ENCODE measurements at places on chromosomes 13 and 19.

- no peak for DNase-seq
These were observed 19.7 kb downstream of the PNPLA6 start for GRCh38 chr19:7554990-7555864.

GRCh38 chr13:85316506-85317025 is 482.7 kb downstream of the SLITRK6 start:
- no peak for DNase-seq

GRCh38 chr19:47003611-47004465 is 15.8 kb upstream of the NPAS1 start:
- DNase-seq, result no peak

- no peak for DNase-seq
These were observed 8.3 kb downstream of the ATP8A2 start for GRCh38 chr13:25380082-25380481.

DNA sequence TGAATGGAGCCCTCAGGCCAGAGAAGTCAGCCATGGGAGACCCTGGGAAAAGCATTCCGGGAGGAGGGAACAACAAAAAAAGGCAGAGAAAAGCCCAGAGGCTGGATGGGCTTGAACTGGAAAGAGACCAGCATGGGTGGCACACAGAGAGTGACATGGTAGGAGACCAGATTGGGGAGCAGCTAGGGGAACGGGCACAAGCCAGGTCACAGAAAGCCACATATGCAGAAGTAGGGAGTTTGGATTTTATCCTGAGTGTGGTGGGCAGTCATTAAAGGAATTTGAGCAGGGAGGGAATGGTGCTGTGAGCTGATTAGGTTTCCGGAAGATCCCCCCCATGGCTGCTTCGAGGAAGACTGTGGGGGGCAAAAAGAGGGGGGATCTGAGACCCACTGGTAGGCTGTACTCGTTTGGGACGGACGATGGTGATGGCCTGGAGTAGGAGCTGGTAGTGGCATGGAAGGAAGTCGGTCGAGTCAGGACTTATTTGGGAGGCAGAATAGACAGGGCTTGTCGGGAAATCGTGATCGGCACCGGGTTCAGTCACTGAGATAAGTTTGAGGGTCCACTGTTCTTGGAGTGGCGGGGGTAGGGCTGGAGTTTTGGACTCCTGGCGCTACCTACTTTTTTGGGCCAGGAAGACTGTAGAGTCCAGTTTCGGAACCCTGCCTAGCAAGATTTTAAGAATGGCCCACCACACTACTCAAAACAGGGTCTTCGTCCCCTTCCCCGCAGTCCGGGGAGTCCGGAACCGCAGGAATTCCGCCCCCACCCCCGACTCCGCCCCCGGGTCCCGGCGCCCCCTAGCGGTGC is 949 bp downstream of the SERTAD1 start:
- DNase-seq, result peak; percentile 10

GRCh38 chr19:12092065-12092867 is 27.7 kb downstream of the ZNF844 start:
- DNase-seq, result peak; percentile 94

DNA sequence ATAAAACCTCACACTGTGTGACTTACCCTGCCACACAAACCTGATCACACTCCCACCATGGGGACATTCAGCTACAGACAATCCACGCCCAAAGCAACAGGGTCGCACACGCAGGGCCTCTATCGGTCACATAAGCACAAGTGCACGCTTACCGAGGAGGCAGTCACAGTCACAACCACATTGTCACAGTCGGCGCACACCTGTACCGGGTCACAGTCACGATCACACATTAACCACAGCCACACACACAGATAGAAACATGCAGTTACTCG is 579 bp downstream of the ZNF566 start:
- DNase-seq, result peak; percentile 28

DNA sequence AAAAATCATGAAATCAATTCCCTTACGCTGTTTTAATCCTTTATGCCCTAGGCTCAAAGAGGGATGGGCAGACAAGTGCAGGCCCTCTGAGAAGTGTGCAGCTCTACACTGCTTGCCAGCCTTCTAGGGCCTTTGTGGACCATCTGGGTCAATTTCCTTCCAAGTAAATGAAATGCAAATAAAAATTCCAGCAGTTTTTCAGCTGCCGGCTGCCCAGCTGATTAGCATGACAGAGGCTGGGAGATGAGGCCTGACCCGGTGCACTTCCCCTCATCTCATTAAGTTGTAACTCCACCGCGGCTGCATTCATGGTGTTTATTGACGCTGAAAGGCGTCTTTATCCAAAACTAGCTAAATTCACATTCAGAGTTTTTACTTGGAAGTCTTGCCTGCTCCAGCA is 47.5 kb upstream of the GSX1 start:
- DNase-seq, result no peak

DNA sequence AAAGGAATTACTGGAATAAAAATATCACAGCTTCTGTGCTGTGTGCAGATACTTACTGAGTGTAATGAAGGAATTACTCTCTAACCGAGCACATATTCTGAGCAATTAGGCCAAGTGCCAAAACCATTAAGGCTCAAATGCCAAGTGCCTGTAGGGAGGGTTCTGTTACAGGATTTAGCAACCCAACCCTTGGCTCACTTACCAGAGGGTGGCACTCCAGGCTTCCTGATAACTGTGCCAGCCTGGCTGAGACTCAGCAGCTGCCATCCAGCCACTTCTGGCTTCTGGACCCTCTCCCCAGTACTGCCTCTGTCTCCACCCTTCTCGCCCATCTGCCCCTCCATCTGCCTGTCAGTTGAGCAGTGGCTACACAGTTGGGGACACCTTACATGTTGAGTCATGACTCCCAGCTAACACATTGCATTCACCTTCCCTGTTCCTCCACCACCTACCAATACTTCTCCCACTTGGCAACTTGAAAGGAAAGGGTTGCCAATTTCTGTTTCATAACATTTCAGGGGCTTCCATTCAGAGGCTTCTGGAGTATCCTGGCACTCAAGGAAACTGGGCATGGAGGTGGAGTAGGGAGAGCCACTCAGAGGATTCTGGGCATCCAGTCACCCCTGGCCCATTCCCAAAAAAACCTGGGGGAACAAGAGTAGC is 110.5 kb downstream of the COG6 start:
- DNase-seq, result no peak

DNA sequence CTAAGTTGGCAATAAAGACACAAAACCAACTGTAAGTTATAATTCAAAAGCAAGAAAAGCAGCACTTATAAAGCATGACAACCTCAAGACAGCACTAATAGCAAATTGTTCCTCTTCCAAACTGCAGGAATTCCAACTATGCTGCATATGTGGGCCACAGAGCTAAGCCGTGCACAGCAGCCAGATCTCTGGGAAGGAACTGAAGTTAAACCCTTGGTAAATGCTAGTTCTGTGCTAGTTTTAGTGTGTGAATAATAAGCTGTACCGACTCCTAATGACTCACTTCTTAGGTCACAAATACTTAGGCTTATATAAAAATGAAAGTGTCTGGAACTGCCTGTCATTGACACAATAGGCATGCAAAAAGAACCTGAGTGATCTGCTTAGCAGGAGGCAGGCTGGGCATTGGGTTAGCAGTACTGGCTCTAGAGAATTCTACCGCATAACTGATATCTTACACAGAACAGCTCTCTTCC is 21.2 kb upstream of the GTF3A start:
- DNase-seq, result no peak

GRCh38 chr13:76992548-76993001 is 694 bp downstream of the CLN5 start:
- DNase-seq, result peak; percentile 37

DNA sequence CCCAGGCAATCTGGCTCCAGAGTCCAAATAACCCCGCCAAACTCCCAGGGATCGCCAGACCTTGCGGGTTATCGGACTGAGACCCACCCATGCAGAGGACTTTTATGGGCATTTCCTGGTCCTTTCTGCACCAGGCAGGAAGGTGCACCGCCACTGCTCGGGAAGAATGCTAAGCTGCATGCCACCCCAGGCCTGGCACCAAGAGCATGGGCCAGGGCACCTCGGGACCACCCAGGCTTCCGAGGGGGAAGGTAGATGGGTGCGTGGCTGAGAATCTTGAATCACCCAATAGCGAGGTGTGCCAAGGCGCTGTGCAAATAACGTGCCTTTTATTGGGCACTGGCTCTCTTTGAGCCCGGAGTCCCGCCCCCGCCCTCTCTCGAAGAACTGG is 422 bp upstream of the ZNF575 start:
- peak; percentile 73 for DNase-seq

- no peak for DNase-seq
These were observed 391.3 kb downstream of the TDRD3 start for GRCh38 chr13:60788156-60788829.

GRCh38 chr13:41588899-41589298 is 131.5 kb downstream of the RGCC start:
- DNase-seq, result peak; percentile 11

DNA sequence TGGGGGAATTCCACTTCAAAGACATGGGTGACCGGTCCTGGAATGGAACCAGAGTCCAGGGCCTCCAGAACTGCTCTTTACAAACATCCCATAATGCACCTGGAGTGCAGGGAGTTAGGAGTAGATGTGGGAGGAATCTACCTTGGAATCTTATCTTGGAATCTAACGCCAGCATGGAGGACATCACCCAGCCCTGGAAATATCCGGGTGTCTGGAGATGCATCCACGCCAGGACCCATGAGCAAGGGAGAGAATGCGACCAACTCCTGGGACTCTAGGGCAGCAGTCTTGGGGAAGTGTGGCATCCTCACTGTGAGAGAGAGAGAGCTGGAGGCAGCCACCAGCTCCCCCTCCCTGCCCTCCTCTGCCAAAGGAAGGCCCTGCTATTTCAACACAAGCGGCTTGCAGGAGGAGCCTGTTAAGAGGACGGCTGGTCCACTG is 211.8 kb downstream of the UQCRFS1 start:
- DNase-seq, result no peak

DNA sequence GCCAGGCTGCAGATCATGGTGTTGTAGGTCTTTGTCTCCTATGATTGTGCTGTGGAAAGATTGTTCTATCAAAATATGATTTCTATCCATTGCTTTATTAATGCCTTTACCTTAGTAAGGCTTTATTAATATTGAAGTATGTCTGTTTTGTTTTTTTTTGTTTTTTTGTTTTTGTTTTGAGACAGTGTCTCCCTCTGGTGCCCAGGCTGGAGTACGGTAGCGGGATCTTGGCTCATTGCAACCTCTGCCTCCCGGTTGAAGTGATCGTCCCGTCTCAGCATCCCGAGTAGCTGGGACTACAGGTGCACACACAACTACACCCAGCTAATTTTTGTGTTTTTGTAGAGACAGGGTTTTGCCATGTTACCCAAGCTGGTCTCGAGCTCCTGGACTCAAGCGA is 7.7 kb downstream of the IRGC start:
- no peak for DNase-seq

- DNase-seq, result no peak
These were observed 10.3 kb upstream of the GARIN5A start for GRCh38 chr19:50486823-50487515.

DNA sequence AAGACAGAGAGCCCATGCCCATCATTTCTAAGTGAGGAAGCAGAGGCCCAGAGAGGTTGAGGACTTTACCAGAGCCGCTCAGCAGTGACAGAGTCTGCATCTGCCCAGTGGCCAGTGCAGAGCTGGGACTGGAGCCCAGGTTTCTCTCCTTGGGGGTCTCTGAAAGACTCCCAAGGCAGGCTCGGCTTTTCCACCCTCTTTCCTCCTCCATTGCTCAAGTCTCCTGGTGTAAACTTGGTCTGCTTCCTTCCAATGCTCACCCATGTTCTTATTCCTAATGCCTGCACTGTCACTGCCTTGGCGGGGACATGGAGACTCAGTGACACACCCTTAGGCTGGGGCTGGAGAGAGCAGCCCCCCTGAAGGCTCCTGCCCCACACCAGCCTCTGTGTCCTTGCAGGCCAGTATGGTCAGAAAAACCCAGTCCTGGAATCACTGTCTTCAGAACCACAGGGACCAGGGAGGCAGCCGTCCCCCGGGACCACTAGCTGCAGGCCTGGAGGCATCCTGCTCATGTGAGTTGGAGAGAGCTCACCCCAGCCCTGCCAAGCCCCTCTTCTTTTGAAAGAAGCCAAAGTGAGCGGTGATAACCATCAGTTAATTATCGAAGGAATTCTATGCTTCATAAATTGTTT is 211.0 kb upstream of the ZNF536 start:
- DNase-seq, result no peak

GRCh38 chr19:30778061-30778460 is 405.9 kb downstream of the ZNF536 start:
- DNase-seq, result no peak

- no peak for DNase-seq
These were observed 7.4 kb downstream of the ZNF671 start for GRCh38 chr19:57719901-57720519.

- peak; percentile 61 for DNase-seq
These were observed 25.8 kb downstream of the LACC1 start for GRCh38 chr13:43905435-43906031.

GRCh38 chr13:106151056-106151699 is 384.3 kb downstream of the EFNB2 start:
- no peak for DNase-seq

DNA sequence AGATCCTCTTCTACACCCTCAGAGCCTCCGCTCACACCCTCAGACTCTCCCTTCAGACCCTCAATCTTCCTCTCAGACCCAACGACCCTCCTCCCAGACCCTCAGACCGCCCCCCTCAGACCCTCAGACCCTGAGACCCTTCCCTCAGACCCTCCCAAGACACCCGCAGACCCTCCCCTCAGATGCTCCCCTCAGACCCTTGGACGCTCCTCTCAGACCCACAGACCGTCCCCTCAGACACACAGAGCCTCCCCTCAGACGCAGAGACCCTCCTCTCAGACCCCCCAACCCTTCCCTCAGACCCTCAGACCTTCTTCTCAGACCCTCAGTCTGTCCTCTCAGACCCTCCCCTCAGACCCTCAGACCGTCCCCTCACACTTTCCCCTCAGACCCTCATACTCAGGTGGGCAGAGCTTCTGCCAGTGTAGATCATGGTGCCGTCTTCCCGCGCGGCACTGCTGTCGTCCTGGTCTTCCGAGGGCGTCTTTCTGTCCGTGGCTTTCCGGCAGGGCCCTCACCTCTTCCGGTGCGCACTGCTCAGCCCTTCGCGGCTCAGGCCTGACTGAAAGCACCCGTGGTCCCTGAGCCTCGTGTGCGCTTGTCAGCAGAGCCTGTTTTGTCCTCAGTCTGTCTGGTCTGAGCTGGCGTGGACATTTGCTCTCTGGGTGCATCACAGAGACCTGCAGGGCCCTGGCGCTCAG is 18.9 kb upstream of the TFDP1 start:
- no peak for DNase-seq

- peak; percentile 82 for DNase-seq
These were observed 2.8 kb upstream of the TNNI3 start for GRCh38 chr19:55160128-55160985.

- no peak for DNase-seq
These were observed 130.0 kb downstream of the SIPA1L3 start for GRCh38 chr19:38036707-38037611.

GRCh38 chr13:63972328-63972727 is 2556.7 kb upstream of the PCDH20 start:
- no peak for DNase-seq

- no peak for DNase-seq
These were observed 172.4 kb downstream of the VWA8 start for GRCh38 chr13:41788552-41788951.

- no peak for DNase-seq
These were observed 2.3 kb upstream of the N4BP2L1 start for GRCh38 chr13:32430018-32430747.
